ENCODE measurements at places on chromosomes 2 and 18. TPM values are rescaled to one million over a fixed set of nuclear protein-coding genes. Genes with fewer than 3 reads are reported as not detected.
A peak's percentile ranks its signal among the peaks of the same experiment; 100 is the strongest.

The ADD2 gene
- 6.6 TPM for total RNA-seq

The CYBRD1 gene
- 8.5 TPM for total RNA-seq

The RGPD3 gene
- total RNA-seq, result 0.57 TPM

The FASTKD1 gene
- 42.1 TPM for total RNA-seq

DNA sequence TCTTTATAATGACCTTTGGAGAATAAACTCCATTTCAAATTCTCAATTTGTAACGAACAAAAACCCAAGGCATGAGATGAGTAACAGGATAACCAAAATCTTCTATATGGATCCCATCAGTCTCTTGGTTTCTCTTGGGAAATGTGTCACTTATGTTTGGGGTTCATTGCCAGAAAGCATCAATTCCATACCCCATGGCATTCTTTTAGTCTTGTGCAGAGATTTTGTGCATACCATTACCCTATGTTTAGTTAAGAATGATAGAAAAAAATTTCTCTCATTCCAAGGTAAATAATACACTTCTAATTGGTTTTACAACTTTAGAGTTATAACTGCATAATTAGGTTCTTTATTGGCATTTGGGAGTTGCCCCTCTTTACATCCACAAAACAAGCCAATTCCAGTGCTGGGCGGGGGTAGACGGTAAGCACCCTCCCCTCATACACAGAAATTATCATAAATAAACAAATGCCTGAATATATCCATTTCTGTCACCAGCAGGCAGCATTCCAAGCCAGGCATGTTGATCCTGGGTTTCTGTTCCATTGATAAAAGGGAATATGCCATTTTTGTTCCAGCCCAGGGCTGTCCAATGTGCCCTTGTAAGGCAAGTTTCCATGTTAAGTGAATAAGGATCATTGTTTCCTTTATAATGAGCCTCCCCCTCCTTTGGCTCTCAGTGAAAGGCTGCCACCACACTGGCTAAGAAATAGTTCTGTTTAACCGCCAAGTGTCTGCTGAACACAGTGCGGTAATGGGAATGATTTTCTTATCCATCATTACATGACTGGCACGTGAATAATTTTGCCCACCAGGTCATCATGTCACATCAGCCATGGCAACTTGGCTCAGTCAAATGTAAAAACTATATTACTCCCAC lies 680.1 kb upstream of the ZEB2 start:
- DNase-seq, result no peak

- no peak for DNase-seq
These were observed 94.3 kb downstream of the TSHZ1 start for GRCh38 chr18:75304678-75305557.

DNA sequence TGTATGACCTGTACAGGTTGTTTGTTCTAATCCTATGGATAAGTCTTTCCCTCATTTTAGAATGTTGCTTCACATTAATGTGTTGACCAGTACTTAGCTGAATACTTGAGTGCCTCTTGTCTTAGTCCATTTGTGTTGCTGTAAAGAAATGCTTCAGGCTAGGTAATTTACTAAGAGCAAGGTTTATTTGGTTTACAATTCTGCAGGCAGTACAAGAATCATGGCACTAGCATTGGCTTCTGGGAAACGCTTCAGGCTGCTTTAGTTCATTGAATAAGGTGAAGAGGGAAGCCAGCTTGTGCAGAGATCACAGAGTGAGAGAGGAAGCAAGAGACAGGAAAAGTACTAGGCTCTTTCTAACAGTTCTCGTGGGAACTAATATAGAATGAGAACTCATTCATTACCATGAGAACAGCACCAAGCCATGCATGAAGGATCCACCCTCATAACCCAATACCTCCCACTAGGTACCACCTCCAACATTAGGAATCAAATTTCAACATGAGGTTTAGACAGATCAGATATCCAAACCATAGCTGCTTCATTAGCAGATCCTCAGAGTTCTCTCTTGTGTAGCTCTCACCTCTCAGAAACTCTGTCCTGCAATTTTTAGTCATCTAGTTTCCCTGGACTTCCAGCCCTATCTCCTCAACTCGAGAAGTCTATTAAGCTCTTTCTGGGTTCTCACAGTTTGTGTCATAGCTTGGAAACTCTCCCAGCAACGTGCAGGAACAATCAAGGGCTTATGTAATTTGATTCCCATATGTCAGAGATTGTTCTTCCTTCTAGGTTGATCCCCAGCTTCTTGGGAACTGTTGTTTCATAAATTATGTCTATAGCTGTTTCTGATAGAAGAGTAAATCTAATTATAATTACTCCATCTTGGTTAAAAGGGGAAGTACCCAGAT lies 2082.3 kb upstream of the CELF4 start:
- peak; percentile 93 for DNase-seq

- no peak for DNase-seq
These were observed 31.6 kb downstream of the THNSL2 start for GRCh38 chr2:88201811-88202169.

DNA sequence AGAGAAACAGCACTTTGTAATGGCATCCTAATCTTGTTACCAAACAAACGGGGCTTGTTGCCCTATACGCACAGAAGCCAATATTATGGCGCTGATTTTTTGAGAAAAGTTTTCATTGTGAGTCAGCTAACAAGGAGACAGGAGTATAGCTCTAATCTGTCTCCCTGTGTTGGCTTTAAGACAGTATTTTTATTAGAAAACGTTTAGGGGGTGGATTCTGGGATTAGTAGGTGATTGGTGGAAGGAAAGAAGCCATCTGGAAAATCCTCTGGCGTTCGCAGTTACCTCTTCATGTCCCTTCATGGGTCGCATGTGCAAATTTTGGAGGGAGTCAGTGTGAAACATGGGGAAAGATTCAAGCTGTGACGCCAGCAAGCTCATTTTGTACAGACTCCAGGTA lies 698 bp upstream of the TMEM237 start:
- DNase-seq, result peak; percentile 12

DNA sequence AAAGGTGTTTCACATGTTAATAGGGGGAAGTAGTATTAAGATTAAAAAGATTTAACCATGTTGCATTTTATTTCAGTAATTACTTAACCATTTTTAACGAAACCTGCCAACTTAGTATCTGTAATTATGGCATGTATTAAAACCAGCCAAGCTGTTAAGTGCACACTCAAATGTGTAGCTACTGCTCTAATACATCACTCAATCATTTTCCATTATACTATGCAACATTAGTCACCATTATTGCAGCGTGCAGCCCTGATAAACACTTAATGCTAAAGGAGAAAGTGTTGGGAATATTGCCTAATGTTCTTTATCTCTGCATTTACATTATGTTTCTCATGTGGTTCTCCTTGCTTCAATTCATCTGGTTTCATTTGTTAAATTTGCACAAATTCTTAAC lies 745.9 kb upstream of the FAM98A start:
- DNase-seq, result no peak

- no peak for DNase-seq
These were observed 215.9 kb downstream of the SEPTIN10 start for GRCh38 chr2:109397893-109398292.

GRCh38 chr2:231928901-231929725 lies 2.9 kb upstream of the NPPC start:
- no peak for DNase-seq

DNA sequence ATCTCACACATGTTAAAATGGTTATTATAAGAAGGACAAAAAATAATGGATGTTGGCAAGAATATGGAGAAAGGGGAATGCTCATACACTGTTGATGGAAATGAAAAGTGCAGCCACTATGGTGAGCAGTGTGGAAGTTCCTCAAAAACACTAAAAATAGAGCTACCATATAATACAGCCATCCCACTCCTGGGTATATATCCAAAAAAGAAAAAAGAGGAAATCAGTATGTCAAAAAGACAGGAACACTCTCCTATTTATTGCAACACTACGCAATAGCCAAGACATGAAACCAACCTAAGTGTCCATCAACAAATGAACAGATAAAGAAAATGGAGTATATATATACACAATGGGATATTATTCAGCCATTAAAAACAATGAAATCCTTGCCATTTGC lies 642.6 kb downstream of the RNF144A start:
- DNase-seq, result no peak
